ENCODE measurements at places on chromosomes 16 and 17.

- DNase-seq, result no peak
These were observed 9.1 kb downstream of the TMEM208 start for GRCh38 chr16:67235816-67236562.

DNA sequence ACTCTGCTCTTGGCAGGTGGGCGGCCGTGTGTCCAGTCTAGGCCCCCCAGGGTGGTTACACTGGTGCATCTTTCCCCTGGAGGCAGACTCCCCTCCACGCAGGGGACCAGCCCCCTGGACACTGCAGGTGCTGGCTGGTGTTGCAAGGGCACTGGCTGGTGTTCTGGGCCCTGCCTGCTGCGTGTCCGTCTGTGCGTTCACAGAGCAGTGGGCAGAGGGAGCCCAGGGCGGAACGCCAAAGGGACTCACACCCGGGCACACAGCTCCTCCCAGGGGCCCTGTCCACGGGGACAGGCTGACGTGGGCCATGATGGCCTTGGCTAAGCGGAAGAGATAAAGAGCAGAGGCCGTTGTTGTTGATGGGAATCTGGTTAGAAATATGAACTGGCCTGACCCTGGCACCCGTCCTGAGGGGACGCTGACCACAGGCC, 27.3 kb downstream of the ACSF3 start:
- DNase-seq, result no peak

GRCh38 chr16:20899477-20900298, 470 bp downstream of the DCUN1D3 start:
- DNase-seq, result peak; percentile 39

- DNase-seq, result no peak
These were observed 9.5 kb upstream of the BIRC5 start for GRCh38 chr17:78204387-78205123.

Data from CD14-positive monocyte (primary cell).